ENCODE measurements at places on chromosomes 5 and 9.

- no peak for DNase-seq
Observed at GRCh38 chr5:5246736-5247135, 106.6 kb downstream of the ADAMTS16 start.

- DNase-seq = no peak
Observed at GRCh38 chr5:5979761-5980537, 398.4 kb downstream of the MED10 start.

- DNase-seq = no peak
Observed at GRCh38 chr9:13804532-13804931, 509.4 kb downstream of the NFIB start.

- DNase-seq = no peak
Observed at GRCh38 chr9:91833878-91834255, 116.2 kb downstream of the ROR2 start.

DNA sequence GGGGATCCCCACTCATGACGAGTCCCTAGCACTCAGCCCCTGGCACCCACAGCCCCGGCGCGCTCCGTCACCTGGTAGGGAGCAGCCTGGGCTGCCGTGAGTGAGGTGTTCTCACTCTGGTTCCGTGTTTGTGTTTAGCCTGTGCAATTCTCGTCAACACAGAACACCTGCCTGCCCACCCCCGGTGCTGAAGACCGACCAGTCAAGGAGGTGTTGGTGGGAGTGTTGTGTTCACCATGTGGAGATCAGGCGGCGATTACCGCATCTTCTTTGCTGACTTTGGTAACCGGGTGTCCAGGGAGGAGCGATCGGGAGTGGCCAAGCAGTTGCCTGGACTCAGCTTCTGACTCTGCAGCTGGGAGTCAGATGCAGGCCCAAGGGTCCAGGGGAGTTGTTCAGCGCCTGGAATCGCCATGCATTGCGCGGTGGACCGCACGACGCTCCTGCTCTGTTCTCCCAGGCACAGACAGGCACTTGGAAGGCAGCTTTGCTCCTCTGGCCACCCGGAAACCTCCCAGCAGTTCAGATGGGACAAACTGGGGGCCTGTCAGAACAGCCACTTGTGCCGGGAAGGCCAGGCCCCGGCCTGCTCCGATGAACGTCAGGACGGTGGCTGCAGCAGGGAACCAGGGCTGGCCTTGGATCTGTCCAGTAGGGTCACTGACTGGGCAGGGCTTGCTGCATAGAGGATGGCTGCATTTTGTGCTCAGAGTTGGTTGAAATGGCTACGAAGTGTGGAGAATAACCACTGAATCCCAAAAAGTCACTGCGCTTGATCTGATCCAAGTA, 28.2 kb downstream of the EXOC3 start:
- no peak for DNase-seq

DNA sequence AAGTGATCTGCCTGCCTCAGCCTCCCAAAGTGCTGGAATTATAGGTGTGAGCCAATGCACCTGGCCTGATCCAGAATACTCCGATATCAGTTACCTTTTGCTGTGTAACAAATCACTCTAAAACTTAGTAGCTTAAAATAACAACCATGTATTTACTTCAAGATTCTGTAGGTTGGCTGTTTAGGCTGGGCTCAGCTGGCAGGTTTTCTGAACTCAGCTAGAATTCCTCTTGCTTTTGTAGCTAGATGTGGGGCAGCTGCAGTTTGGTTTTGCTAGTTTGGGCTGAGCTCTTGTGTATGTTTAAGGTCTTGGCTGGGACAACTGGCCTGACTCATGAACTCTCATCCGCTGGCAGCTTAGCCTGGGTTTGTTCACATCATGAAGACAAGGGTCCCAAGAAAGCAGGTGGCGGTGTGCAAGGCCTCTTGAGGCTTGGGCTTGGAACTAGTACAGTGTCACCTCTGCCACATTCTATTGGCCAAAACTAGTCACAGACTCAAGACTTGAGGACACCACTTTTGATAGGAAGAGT, 138.3 kb upstream of the SHB start:
- DNase-seq = no peak

All from activated CD4-positive, alpha-beta T cell treated with anti-CD3 and anti-CD28 coated beads, Interleukin-2, Interleukin-4, amounts not matched to agents 100 ng/mL and 50 ng/mL, durations not matched to agents 16 hours and 8 hours (primary cell).